ENCODE measurements at places on chromosomes 12 and 14. TPM values are rescaled to one million over a fixed set of nuclear protein-coding genes. Genes with fewer than 3 reads are reported as not detected.

GRCh38 chr12:5176036-5176435 is 132.4 kb downstream of the KCNA5 start:
- no peak for DNase-seq

DNA sequence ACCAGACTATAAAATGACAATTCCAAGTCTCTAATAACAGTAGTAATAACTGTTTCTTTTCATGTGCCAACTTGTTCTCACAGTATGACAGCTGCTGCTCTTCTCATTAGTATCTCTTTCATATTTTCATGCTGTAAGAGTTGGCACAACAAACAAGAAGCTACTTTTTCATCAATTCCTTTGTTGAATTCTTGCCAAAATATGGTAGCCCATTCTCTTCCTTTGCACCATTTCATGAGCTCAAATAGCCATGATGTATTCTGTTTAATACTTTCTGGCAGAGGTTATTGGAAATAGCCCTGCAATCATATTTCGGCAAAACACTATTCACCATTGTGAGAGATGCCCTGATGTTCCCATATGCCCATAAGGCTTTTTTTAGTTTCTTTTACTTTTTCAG is 1100.7 kb downstream of the TRHDE start:
- DNase-seq: no peak

DNA sequence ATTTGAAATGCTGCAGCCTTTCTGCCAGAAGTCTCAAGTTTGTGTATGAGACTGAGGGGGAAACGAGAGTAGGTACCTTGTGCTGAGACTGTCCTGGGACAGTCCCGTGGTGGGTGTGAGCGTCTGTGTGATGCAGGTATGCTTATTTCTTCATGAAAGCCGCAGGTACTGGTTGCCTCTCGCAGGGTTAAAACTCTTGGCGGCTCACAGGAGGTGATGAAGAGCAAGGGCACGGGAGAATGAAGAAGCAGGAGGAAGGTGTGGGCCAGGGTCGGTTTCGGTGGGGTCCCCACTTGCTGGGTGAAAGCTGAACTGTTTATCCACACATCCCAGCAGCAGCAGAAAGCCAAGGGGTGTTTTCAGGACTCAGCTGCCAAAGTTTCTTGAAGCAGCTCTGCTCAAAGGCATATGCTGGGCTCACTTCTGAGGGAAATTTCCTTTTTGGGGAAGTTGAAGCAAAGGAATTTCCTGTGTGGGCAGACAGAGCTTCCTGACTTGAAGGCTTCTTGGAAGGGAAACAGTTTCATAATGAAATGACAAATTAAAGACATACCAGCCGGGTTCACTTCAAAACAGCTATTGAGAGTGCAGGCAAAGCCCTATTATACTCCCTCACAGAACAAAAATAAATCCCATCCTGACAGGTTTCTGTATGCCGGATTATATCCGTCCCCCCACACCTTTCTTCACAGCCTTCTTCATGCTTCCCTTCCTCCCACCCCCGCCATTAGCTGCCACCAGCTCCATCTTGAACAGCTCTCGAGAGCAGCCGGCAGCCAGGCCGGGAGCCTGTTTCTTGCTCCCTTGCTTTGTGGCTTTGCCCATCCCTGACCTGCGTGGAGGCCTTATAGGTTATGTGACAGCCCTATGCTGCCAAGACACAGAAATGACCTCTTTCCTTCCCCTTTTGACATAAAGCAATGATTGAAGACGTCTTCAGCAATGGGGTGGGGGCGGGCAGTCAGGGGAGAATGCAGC is 116.6 kb downstream of the ETV6 start:
- no peak for DNase-seq

GRCh38 chr12:46553911-46554310 is 181.3 kb upstream of the SLC38A2 start:
- DNase-seq: no peak

DNA sequence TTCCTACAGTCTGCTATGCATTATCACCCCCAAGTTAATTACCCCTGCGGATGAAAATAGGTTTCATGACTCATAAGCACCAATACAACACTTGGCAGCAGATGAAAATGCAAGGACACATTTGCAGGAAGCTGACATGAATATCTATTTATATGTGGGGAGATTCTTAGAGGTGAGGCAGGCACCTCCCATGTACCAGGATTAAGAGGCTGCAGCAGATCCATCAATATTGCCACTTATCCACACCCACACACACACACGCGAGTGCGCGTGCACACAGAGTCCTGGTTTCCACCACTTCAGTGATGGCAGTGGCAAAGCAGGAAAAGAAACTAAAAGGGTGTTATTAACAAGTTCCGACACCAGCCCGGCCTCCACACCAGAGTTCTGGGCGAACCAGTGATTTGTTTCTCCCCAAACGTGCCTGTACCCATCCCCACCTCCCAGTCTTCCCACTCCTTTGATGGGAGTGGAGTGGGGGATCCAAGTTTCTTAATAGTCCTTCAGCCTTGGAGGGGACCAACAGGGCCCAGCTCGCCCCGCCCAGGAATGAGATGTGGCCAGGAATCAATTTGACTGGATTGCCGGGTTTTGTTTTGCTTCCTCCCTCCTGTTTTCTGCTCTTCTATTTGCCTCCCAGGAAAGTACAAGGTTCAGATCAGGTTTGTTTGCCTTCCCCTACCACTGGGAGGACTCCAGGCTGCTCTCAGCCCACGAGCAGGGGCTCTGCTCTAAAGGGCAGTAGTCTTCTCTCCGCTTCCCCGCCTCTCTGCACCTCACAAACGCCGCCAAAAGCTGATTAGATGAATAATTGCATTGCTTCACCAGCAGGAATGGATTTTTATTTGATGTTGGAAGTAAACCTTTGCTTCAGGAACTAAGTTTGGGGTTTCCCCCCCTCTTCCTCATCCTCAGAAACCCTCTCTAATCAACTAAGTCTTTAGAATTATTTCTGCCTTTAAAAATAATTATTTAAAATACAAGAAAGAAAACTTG is 5.2 kb downstream of the IRF2BPL start:
- DNase-seq: peak; percentile 49

- no peak for DNase-seq
These were observed 107.5 kb downstream of the SCARB1 start for GRCh38 chr12:124756166-124756565.

- DNase-seq: no peak
These were observed 38.6 kb downstream of the BTG1 start for GRCh38 chr12:92107094-92107493.

- DNase-seq: no peak
These were observed 46.5 kb downstream of the PTPRB start for GRCh38 chr12:70590549-70591226.

- DNase-seq: no peak
These were observed 494.4 kb upstream of the RGS6 start for GRCh38 chr14:71437870-71438269.

DNA sequence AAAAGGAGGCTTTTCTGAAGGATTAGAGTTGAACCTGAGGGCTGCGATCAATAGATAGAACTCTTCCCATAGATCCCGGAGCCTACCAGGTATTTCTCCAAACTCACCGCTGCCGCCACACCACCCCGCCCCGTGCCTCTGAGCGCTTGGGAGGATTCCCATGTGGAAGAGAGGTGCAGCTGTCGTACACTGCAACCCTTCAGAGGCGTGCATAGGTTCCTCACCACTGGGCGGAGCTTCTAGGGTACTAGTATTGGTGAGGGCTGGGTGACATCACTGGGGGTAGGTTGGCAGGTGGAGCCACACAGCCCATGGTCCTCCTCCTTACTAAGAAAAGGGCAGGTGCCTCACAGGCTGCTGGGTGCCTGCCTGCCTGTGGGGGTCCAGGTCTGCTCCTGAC is 127.0 kb downstream of the TSPAN9 start:
- DNase-seq: no peak

GRCh38 chr12:106758349-106759110 is 16.0 kb upstream of the RIC8B start:
- DNase-seq: no peak

DNA sequence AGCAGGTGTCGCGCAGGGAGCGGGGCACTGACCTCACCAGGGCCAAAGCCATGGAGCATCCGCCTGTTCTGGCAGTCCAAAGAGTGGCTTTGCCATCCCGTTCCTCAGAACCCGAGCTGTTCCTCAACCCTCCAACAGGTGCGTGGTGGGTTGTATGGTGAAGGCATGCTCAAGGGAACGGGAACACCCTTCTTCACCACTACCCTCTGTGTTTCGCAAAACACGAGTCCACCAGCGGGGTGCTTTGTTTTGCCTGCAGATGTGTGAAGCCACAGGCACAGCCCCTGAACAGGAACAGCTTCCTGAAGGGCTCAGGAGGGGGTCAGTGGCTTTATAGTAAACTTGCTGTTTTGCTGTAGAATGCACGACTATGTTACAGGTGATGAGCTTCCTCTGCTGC is 52.7 kb downstream of the SMOC1 start:
- DNase-seq: no peak

- DNase-seq: no peak
These were observed 186.9 kb downstream of the EMP1 start for GRCh38 chr12:13383379-13383778.

DNA sequence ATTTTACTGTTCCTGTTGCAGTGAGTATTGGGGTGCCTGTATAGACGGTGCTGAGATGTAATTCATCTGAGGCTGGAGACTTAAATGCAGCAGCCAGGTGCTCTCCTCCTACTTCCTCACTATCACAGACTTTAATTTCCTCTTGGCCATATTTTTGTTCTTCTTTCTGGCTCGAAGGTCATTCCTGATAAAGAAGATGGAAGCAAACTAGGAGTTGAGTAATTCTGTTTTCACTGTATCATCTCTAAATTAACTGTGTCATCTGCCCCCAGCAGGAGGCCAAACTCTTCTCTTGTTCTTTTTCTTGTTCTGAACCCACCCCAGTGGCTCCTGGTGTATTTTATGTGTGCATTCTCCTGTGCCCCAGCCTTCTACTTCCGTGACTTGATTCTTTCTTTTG is 141.7 kb upstream of the ARHGAP5 start:
- DNase-seq: no peak

DNA sequence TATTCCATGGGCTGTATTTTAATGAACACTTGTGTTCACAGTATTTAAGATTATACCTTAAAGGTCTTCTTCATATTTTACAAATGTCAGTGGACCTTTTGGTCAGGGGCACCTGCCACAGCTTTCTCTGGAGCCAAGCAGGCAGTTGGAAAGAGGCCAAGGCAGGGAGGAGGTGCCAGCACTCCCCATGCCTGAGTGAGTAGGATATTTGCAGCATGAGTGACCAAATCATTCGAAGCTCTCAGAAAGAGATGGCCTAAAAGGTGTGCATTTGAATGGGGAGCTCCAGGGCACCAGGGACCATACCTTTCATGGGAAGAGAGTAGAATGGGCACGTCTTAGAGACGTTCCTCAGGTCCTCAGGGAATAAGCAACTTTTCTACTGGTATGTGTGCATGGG is 121.6 kb downstream of the GPR135 start:
- no peak for DNase-seq

DNA sequence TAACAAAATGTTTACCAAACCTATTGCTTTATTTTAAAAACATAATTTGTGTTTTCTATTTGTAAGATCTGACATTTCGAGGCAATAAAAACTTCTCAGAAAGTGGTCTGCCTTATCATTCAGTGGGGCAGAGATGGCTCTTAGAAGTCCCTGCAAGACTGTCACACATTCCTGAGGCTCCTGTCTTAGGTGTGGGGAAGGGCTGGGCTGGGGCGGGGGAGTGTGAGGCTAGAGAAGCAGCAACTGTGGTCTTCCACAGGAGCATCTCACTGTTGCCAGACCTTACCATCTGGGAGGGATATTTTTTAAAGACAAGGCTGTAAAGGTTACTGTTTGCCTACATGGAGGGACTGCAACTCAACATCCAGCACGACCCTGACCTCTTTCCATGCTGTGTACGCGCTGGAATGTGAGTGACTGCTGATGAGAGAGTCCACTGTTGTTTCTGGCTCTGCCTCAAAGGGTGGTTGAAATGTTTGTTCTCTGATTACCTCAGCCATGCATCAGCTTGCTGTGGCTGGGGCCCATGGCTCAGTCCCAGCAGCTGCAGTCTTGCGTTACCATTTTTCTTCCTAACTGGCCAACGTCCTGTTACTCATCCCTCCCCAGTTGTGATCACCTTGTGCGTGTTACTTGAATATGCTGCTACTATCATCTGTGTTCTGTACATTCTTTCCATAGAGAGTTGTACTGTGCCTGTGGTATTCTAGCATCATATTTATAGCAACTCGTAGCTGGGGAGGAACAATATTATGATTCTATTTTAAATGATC is 12.4 kb downstream of the ERG28 start:
- peak; percentile 91 for DNase-seq

DNA sequence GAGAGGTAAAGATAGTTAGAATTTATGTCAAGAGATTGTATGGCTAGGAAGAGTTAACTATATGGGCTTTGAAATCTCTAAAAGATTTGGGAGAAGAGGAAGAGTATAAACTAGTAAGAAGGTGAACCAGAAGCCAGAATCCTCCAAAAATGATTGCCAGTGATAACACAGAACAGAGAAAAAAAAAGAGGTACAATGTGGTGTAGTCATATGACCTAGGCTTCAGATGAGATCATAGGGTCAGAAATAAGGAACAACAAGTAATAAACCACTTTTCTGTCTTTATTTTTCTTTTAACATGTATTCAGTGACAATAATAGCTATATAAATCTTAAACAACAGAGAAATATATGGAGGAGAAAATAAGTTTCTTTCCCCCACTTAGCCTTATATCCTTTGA is 2.0 kb upstream of the NECAP1 start:
- no peak for DNase-seq

- no peak for DNase-seq
These were observed 184.0 kb upstream of the PARP11 start for GRCh38 chr12:4056910-4057845.

DNA sequence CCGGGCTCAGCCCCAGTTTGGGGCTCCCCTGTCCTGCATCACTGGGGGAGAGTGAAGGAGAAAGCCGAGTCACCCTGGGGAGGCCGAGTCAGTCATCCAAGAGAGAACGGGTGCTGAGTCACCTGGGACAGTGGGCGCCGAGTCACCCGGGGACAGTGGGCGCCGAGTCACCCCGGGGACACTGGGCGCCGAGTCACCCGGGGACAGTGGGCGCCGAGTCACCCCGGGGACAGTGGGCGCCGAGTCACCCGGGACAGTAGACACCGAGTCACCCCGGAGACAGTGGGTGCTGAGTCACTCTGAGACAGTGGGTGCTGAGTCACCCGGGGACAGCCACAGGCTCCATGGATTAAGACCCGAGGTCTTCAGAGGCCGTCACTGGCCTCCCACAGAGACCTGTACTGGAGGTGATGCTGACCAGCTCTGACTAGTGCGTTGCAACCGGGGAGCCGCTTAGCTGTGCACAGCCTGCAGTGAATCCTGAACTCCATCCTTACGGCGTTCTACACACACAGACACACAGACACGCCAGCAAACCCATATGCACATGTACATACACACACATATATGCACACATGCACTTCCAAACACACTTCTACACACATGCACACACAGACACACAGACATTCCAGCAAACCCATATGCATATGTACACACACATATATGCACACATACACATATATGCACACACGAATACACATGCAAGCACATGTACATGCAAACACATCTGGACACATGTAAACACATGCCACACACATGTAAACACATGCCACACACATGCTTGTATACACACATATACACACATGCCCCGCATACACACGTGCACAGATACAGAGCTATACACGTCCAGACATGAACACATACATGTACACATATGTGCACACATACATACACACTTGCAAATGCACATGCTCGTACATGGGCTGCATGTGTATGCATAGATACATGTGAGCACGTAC is 64.9 kb upstream of the GALNT9 start:
- DNase-seq: peak; percentile 65

The RD3L gene
- total RNA-seq: not detected

The NPAS3 gene
- 1.9 TPM for total RNA-seq

The HPD gene
- 3.1 TPM for total RNA-seq

The PPP1R36 gene
- total RNA-seq: not detected

The DNAJC22 gene
- total RNA-seq: 3.1 TPM

The CAPRIN2 gene
- total RNA-seq: 14.2 TPM

The TEP1 gene
- total RNA-seq: 7.4 TPM

The CLEC7A gene
- total RNA-seq: not detected

The GPR68 gene
- total RNA-seq: 2.0 TPM

The JPH4 gene
- not detected for total RNA-seq
